GM19239 (cell line): ENCODE measurements at places on chromosomes 12 and 14.

- no peak for DNase-seq
Measured at GRCh38 chr14:97432586-97432985, 635.4 kb downstream of the VRK1 start.

- no peak for DNase-seq
Measured at GRCh38 chr12:47231456-47231855, 151.7 kb upstream of the AMIGO2 start.

DNA sequence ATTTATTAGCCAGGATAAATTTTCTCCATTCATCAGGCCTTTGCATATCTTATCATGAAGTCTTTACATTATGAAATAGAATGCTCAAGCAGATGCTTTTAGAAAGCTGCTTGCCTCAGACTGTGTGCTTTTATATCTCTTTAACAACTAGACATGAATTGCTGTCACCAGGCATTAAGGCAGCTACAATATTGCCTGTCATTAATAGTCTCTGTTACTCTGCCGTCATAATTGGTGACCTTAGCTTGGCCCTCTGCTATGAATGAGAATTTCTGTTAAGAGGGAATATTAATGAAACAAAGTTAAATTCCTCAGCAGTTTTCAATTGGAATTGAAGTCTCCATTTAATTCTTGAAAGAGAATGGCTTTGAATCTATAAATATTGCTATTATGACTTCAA lies 266.8 kb upstream of the MIS18BP1 start:
- DNase-seq: no peak

- no peak for DNase-seq
Measured at GRCh38 chr14:57812741-57813140, 53.2 kb downstream of the SLC35F4 start.

GRCh38 chr12:53624458-53624857 lies 1.7 kb downstream of the ATF7 start:
- no peak for DNase-seq

GRCh38 chr12:11787933-11788849 lies 138.7 kb downstream of the ETV6 start:
- no peak for DNase-seq

- DNase-seq: no peak
Measured at GRCh38 chr14:81272317-81272716, 51.6 kb upstream of the GTF2A1 start.

DNA sequence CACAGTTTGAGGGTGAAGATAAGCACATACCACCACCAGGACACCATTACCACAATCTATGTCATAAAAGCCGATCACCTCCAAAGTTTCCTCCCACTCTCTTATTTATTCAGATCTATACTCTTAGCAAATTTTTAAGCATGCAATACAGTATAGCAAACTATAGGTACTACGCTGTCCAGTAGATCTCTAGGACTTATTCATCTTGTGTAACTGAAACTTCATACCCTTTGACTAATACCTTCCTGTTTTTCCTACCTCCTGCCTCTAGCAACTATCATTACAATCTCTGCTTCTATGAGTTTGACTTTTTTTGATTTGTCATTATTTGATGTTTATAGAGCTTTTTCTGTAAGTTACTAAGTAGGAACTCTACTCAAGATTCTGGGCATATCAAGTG lies 84.5 kb upstream of the MANSC4 start:
- DNase-seq: no peak
